ENCODE measurements at places on chromosomes 13 and 19. TPM values are rescaled to one million over a fixed set of nuclear protein-coding genes. Genes with fewer than 3 reads are reported as not detected.

CASP14 gene
- not detected for total RNA-seq

- DNase-seq: no peak
Observed at GRCh38 chr13:76803831-76804230, 82.4 kb downstream of the KCTD12 start.

SMARCA4 gene
- total RNA-seq: 54.7 TPM

TNFSF9 gene
- not detected for total RNA-seq

GRCh38 chr13:44131069-44131614 lies 242.5 kb upstream of the SERP2 start:
- no peak for DNase-seq

LPAR2 gene
- 2.7 TPM for total RNA-seq

DNA sequence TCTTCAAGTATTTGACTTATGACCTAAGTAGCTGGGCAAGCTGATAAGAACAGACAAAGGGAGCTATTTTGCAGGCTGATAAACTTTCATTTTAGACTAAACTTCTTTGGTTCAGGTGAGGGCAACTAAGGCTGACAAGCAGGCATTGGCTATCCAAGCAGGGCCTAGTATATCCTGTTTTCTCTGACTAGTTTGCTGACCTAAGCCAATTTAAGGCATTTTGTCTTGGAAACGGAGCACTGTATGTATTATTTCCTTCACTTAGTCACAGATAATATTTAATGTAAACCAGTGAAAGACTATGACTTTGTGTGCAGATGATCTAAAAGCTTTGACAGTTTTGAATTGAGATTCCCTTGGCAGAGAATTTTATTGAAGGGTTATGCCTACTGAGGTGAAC lies 172.5 kb downstream of the POU4F1 start:
- DNase-seq: no peak

- no peak for DNase-seq
Observed at GRCh38 chr13:36819739-36820090, 693 bp downstream of the RFXAP start.

DNA sequence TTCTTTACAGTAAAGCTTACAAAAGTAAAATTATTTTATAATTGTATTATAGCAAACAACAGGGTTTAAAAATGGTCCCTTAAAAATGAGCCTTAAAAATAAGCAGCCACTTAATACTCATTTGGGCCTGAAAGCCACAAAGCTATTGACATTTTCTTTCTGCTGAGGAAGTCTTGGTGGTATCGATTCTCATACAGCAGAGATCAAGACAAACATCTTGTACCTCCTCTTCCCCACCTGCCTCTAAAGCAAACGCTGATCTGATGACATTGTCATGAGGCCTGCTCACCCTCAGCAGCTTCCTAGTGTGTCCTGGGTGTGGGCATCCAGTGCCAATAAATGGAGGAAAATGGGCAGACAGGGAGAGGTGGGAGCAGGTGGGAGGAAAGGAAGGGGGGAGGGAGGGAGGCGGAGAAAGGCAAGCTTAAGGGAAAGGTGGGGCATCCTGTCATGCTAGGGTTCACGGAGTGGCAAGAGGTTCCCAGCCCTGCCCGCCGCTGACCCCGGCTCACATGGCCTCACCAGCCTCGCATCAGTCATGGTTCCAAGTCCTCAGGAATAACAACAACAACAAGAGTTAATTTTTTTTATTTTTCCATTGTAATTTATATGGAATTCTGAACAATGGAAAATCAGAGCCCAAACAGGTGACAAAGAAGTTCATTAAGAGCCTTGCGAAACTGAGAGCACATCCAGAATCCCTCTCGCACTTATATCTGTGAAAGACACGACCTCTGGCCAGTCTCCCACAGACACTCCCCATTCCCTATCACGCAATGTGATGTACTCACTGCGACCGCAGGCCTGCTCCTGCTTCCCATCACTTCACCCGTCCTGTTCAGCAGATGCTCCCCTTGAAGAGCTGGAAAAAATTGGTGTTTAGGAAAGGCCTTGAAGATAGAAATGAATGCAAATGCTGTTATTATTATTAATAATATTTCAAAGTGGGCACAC lies 15.1 kb upstream of the ATP11A start:
- DNase-seq: no peak

CPB2 gene
- not detected for total RNA-seq

FSD1 gene
- total RNA-seq: not detected

DNA sequence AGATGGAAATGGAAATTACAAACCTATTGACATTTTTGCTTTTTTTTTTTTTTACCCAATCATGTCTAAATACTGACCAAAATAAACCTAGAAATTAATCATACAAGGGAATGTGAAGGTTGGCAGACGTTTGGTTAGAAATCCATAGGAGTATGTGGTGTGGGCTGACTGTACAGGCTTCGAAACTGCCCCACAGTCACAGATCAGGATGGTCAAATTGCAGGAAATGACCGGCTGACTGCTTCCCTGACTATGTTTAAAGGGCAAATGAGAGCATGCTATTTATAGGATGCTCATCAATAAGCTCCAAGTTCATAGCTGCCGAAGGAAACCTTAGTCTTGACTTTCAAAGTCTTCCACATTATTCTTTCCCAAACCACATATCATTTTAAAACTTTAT lies 118.4 kb downstream of the COG6 start:
- DNase-seq: no peak

ZNF506 gene
- 18.5 TPM for total RNA-seq

MATK gene
- 1.5 TPM for total RNA-seq

GET3 gene
- 63.5 TPM for total RNA-seq

- DNase-seq: no peak
Observed at GRCh38 chr19:13270514-13271105, 120.4 kb downstream of the IER2 start.

DNA sequence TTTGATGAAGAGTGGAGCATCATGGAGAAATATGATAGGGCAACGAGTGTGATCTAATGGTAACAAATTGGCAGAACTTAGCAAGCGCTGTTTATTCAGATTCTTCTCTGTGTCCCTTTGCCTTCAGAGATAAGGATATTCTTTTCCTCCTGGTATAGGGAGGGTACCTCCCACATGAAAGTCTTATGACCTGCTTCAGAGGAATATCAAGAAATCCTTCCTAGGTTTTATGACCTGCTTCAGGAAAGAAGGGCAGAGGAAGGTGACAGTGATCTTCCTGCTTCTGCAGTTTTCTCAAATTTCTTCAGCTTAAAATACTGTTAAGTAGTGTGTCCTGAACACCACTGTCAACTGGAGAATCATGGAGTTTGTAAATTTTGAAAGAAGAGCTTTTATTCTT lies 144.3 kb downstream of the DNAJC15 start:
- no peak for DNase-seq

DNA sequence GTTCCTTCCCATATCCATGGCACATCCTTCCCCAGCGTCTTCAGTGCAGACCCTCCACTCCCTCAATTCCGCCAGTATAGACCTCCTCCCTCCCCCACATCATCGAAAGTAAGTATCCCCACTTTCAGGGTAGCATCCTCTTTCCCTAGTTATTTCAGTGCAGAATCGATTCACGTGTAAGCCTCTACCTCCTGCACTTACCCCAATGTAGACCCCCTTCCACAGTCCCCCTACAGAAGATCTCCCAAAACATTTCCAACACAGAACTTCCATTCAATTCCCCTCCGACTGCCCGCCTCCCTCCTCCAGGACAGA lies 664 bp downstream of the IRF3 start:
- no peak for DNase-seq

UHRF1 gene
- total RNA-seq: 0.83 TPM

DNA sequence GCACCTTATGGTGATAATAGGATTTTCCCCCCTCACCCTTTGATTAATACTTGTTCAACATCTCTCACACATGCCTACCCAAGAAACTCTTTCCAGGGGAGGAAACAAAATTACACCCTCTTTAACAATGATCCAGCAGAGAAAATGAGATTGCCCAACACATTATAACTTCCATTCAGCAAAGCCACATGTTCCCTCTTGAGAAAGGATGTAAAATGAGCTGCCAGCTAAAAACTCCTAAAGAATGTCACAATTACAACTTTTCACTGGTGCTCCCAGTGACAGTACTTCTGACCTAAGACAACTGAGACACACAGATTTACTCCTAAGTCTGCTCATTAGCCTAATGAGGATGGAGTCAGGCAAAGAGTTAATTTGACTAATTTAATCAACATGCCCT lies 621.4 kb downstream of the DIAPH3 start:
- DNase-seq: no peak

DNA sequence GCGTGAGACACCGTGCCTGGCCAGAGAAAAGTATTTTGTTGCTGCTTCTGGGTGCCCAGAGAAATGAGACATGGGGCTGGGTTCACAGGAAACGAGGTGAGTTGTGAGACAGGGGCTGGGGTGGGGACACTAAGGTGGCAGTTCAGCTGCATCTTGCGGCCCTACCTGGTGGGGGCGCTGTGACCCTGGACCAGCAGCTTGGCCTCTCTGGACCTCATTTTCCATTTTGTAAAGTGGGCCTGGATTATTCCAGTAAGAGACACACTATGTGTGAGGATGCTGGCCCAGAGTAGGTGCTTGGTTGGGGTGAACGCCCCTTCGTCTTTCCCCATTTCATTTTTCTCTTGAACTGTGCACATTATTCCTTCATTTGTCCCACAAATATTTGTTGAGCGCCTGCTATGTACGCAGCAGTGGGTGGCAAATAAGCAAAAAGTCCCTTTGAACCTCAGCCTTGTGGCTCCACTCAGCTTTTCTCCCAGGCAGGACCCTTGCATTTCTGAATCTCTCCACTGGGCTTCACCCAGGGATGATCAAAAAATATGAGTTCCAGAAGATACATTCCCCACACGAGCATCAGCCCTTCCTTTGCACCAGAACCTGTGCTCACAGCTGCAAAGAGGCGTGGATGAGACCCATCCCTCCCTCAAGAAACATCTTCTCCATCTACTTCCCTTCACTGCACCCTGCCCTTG lies 26.6 kb upstream of the OR10H1 start:
- no peak for DNase-seq

GRCh38 chr13:83211301-83211700 lies 671.0 kb downstream of the SLITRK1 start:
- no peak for DNase-seq

DNA sequence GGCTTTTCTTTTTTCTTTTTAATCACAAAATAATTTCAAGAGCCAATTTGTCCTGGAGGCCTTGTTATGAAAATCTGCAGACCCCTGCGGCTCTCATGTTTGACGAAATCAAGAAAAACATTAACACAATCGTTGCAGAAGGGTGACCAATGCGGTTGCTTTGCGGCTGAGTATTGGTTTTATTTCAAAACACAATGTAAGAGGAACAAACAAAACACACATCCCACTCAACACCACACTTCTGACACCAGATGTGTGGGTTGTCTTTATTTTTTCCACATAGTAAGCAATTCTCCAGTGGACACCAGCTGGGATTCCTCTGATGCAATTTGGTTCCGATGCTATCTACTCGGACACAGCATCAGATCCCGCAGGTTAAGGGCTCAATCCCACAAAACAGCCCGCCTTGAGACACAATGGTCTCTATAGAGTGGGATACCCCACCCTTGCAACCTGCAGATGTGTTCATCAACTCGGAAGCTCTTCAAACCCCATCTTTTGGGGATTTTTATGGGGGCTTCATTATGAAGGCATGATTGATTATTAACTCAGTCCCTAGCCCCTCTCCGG lies 21.9 kb upstream of the CCDC124 start:
- DNase-seq: no peak

- no peak for DNase-seq
Observed at GRCh38 chr19:4174213-4174894, 8.0 kb downstream of the SIRT6 start.

- no peak for DNase-seq
Observed at GRCh38 chr19:40745402-40745780, 4.9 kb downstream of the ACTMAP start.

DNA sequence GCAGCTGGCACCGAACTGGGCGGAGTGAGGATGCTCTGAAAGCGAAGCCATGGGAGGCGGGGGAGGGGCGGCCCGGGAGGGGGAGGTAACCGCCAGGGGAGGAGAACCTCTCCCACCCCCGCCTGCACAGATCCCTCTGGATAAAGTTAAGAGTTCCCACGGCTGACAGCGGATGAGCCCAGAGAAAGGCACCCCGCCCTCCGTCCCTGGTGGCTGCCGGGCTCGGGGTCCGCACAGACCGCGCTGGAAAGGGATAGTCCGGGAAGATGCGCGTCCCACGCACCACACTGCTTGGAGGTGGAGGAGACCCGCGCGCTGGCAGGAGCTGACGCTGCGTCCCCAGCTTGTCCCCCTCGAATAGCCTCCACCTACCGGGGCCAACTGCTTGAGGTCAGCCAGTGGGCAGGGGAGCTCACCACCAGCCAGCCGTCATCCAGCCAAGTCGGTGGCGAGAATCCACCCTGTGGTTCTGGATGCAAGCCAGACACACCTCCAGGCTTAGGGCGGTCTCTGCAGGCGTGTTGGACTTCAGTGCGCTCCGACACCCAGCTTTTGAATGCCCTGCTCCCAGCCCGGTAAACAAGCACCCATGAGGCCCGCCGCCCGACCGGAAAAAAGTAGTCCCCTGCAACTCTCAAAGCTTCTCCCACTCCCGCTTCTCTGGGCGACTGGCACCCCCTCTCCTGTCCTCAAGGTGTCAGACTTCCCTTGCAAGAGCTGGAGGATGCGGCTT lies at the start of gene TRPC4:
TRPC4 (minus strand) TSS at position 17 of the 733 bp plus-strand sequence. CDS start 86,439 bp downstream, outside the sequence.
- DNase-seq: no peak

DNA sequence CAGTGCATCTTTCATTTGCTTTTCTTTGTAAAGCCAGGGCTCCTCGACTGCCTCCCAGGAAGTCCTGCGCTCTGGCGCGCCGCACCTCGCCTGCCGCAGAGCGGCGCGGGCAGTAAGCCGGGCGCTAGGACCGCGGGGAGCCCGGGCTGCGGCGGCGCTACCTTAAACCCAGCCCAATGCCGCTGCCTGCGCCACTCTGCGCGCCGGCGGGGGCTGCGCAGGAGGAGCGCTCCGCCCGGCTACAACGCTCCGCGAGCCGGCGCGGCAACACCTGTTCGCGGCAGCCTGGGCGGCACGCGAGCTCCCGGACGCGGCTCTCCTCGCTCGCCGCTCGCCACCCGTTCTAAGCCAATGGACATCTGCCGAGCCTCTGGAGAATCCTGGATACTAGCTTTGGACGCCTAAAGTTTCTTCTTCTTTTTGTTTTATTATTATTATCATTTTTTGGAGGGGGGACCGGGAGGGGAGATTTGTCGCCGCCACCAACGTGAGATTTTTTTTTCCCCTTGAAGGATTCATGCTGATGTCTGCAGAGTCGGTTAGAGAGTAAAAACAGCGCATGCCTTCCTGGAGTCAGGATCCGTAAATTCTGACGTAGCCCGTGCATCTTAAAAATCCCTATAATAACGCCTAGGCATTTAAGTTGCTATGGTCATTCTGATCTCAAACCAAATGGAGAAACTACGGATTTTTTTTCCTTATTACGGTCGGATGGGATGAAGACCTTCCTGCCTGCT lies at the start of gene FGF9:
FGF9 (plus strand) TSS at position 191 of the 737 bp plus-strand sequence. CDS start 840 bp downstream, outside the sequence.
- DNase-seq: no peak

ZFP36 gene
- 135 TPM for total RNA-seq

QPCTL gene
- total RNA-seq: 5.8 TPM

OR4F17 gene
- total RNA-seq: not detected

ADGRE3 gene
- total RNA-seq: not detected

DNA sequence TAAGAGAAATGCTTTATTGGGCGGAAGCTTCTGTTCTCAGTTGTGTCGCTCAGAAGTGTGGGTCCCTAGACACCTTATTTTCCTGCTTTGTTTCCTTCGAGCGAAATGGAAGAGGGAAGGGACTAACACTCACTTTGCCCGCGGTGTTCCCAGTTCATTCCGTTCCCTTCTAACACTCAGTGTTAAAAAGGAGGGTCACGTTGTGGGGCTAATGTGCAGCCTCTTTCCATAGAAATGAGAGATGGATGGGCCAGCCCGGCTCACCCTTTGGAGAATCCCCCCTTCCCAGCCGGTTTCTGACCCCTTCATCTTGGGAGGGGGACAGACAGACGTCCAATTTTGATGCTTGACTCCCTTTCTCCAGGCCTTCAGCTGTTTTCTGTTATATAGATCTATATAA lies 2.3 kb downstream of the ATP11A start:
- DNase-seq: no peak
